ENCODE measurements at places on chromosomes 7 and 10.

GRCh38 chr7:99013266-99014112, 130.4 kb downstream of the SMURF1 start:
- DNase-seq = no peak

- DNase-seq = no peak
Observed at GRCh38 chr10:20674926-20675325, 222.2 kb downstream of the NEBL start.

DNA sequence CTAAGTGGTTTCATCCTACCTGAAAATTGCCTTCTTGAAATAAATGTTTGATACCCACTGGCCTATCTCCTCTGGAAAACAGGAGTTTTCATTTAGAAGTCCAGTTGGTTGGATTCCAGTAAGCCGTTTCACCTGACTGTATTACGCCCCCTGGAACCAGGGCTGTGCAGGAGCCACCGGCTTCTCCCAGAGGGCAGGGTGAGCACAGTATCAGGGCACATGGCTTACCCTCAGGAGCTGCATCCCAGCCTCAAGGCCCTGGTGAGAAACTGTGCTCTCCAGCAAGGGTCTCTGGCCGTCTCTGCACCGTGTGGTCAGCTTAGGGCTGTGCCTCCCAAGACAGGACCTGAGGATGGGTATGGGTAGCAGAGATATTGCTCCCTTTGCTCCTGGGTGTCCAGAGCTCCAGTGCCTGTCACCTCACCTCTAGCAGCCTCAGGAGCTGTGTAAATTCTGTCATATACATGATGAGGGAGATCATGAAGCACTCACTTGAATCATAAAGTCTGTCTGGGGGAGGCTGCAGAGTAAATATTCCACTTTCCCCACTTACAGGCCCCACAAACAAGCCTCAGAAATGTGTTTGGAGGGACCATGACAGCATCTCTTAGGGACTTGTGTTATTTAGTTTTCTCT, 109.6 kb upstream of the SAMD8 start:
- DNase-seq = no peak

- no peak for DNase-seq
Observed at GRCh38 chr7:12635830-12636229, 51.6 kb upstream of the ARL4A start.

GRCh38 chr7:155583636-155584035, 37.3 kb upstream of the CNPY1 start:
- DNase-seq = no peak

DNA sequence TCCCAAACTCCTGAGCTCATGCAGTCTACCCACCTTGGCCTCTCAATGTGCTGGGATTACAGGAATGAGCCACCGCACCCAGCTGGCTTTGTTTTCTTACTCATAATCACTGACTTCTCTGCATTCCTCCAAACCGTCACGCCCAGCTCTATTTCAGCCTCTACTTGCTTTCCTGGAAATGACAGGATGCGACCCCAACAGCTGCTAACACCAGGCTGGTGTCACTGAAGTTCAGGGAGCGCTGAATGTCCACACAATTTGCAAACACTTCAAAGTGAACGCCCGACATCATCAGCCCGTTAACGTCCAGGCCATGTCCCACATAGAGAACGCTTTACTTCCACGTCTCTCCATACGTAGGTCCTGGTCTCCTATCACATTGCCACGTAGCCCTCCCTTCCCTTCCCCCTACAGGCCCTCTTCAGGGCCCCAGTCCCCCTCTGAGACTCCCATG, 12.8 kb upstream of the PROSER2 start:
- no peak for DNase-seq

Measured in KG1 (cell line).